KG1 (cell line): ENCODE measurements at places on chromosomes 6 and 20.

DNA sequence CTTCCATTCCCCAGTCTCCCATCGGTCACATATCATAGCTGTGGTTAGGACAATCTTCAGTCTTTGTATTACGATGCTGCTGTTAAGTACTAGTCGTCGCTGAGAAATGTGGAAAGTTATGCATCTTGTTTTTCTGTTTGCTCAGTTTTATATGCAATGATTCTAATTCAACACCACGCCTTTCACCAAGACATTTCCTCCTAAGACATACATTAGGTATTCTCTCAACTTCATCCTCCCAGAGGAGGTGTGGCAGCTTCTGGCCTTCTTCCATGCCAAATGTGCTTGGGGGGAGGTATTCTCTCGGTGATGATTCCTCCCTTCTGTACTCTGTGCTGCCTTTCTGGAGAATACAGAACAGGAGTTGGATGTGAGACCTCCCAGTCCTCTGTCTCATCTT lies 66.1 kb downstream of the B4GALT5 start:
- DNase-seq = no peak

- no peak for DNase-seq
Observed at GRCh38 chr20:62052336-62052841, 13.3 kb downstream of the TAF4 start.

DNA sequence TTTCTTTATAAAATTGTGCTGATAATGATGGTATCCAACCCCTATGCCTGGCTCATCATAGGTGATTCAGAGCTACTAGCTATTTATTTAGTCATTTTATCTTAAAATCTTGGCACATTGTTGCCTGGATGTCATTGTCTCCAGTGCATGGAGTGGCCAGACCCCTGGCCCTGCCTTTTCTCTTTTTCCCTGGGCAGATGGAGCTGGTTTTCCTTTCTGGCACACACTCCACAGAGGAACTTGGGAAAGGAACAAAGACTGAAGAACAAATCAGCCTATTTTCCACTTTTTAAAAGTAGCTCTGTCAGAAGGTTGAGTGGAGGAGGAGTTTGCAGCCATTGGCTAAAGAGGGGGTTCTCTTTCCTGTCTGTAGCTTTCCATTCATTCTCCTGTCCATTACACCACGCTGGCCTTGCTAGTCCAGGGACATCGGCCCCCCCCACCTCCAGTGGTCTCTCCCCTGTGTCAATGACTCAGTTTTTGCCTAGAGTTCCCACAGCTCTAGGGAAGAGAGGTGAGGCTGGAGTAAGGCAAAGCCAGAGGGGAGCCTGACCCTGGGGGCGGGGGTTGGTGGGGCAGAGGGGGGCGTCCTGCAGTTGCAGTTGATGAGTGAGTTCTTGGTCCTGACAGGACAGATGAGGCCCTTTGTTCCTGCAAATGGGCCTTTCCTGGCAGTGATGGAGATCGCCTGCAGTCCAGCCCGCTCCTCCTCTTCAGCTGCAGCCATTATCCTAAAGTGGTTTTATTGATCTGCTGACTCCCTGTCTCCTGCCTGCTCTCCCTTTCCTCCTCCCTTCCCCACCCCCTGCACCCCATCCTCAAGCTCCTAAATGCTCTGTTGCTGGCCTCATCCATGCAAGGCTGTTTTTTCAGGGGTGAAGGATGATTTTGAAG lies 774.5 kb downstream of the DHX35 start:
- no peak for DNase-seq

DNA sequence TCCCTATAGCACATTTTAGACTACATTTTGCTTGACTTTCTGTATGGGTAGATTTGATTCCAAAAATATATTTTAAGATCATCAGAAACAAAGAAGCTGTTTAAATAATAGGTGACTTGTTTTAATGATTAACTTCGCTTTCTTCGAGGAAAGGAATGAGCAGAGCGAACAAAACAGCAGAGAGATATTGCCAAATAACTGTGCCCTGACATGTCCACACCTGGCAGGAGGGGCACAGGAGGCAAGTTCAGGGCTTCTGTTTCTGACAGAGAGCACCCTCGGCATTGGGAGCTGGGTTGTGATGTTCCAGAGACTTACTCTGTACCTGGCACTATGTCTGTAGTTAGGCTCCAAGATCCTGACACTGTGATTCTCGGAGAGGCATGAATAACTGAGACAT lies 155.7 kb upstream of the SASH1 start:
- DNase-seq = no peak

- no peak for DNase-seq
Observed at GRCh38 chr20:25032065-25032477, 25.9 kb downstream of the ACSS1 start.

DNA sequence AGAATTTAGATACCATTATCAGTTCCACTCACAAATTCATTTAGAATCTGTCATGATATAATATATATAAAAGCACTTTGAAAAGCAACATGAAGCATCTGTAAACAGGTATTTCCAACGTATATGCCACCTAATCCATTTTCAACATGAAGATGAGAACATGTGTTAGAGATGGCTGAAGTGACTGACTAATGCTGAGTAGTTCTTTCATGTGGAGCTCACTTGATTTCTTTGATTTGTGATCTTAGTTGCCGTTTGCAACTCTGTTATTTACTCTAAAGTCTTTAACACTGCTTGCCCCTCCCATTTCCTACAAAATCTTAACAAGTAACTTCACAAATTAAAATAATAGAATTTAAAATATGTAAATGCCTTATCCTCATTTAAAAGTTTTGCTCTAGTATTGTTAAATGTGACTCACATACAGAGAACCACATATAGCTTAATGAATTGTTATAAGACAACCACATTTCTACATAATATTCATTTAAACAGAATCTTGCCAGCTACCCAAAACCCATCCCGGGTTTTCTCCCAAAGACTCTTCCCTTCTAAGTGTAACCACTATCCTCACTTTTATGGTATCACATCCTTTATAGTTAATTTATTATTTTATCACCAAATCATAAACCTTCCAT lies 78.3 kb downstream of the ME1 start:
- no peak for DNase-seq

GRCh38 chr6:26520237-26520849 lies 17.8 kb upstream of the HMGN4 start:
- peak; percentile 24 for DNase-seq
